Skin of body (tissue), 3 donors: ENCODE measurements at places on chromosomes 5 and 9. TPM values are rescaled to one million over a fixed set of nuclear protein-coding genes. Genes with fewer than 3 reads are reported as not detected.

ABLIM3 gene
- 7.9 TPM for total RNA-seq

REEP5 gene
- total RNA-seq = 36.8 TPM

SLCO6A1 gene
- total RNA-seq = not detected

IL33 gene
- 28.1 TPM for total RNA-seq

LTC4S gene
- 1.5 TPM for total RNA-seq

CYSRT1 gene
- total RNA-seq = 1.4 TPM

ACOT12 gene
- 0.10 TPM for total RNA-seq

VAV2 gene
- 6.0 TPM for total RNA-seq

TAF9 gene
- 41.9 TPM for total RNA-seq

TLR4 gene
- 14.2 TPM for total RNA-seq

IL4 gene
- total RNA-seq = not detected

INSYN2B gene
- total RNA-seq = 0.10 TPM

IFNE gene
- not detected for total RNA-seq

PCDHA12 gene
- total RNA-seq = 0.20 TPM

JAK2 gene
- total RNA-seq = 20.9 TPM

PCDHB2 gene
- total RNA-seq = 3.1 TPM

MBLAC2 gene
- total RNA-seq = 6.7 TPM

SLU7 gene
- 42.7 TPM for total RNA-seq

RASGRF2 gene
- total RNA-seq = 2.1 TPM

FYB1 gene
- total RNA-seq = 6.2 TPM

OTULINL gene
- 7.5 TPM for total RNA-seq

PLAC8L1 gene
- total RNA-seq = not detected

TPRN gene
- 3.4 TPM for total RNA-seq

GARIN3 gene
- not detected for total RNA-seq
